GM12878 (cell line): ENCODE measurements at places on chromosomes 2 and 18. TPM values are rescaled to one million over a fixed set of nuclear protein-coding genes. Genes with fewer than 3 reads are reported as not detected.

TMEM163 gene
- 0.05 and 0.10 TPM in 2 replicates for polyA plus RNA-seq

ALPI gene
- polyA plus RNA-seq, result not detected in 2 replicates

DPP10 gene
- polyA plus RNA-seq, result not detected in 2 replicates

MATN3 gene
- polyA plus RNA-seq, result not detected in 2 replicates

GRHL1 gene
- 0.25 and 0.29 TPM in 2 replicates for polyA plus RNA-seq

KCNK3 gene
- not detected in 2 replicates for polyA plus RNA-seq

CHST10 gene
- 9.3 and 11.0 TPM in 2 replicates for polyA plus RNA-seq

ZNF2 gene
- 3.1 TPM in 2 replicates for polyA plus RNA-seq

FER1L5 gene
- not detected in 2 replicates for polyA plus RNA-seq
